ENCODE measurements at places on chromosomes 2 and 18.

DNA sequence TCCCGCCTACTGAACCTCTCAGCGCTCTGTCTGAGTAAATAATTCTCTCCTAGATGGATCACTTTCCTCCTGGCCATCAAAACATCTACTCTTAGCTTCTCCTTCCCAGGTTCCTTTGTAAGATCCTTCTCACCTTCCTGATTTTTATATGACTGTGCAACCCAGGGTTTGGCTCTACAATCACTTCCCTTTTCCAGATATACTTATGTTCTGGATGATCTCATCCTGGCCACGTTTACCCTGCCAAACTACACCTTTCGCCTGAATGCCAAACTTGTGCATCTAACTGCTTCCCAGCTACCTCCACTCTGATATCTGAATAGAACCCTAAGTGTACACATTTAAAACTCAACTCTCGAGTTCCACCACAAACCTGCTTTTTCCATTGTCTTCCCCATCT, 290.5 kb upstream of the REV1 start:
- no peak for DNase-seq

- no peak for DNase-seq
Observed at GRCh38 chr2:144131042-144131441, 388.9 kb downstream of the ZEB2 start.

DNA sequence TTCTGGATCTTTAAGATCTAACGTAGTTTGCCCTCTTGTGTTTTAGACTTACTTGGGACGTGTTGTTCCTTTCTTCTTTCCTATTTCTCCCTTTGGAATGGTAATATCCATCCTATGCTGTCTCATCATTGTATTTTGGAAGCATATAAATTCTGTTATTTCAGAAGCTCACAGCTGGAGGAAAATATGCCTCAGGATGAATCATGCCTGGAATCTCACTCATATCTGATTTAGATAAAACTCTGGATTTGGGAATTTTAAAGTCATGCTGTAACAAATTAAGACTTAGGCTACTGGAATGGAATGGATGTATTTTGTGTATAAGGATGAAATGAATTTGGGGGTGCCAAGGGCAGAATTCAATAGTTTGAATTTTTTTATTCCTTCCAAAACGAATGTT, 245.2 kb upstream of the GULP1 start:
- DNase-seq, result no peak

DNA sequence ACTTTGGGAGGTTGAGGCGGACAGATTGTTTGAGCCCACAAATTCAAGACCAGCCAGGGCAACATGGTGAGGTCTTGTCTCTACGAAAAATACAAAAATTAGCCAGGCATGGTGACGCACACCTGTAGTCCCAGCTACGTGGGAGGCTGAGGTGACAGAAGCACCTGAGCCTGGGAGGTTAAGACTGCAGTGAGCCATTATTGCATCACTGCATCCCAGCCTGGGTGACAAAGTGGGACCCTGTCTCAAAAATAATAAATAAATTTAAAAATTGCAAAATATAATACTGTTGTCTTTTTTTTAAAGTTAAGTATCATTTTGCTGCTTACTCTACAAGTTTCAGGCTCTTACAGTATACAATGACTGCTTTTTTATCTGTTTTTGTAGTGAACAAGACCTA, 4.0 kb upstream of the ANKRD12 start:
- no peak for DNase-seq

DNA sequence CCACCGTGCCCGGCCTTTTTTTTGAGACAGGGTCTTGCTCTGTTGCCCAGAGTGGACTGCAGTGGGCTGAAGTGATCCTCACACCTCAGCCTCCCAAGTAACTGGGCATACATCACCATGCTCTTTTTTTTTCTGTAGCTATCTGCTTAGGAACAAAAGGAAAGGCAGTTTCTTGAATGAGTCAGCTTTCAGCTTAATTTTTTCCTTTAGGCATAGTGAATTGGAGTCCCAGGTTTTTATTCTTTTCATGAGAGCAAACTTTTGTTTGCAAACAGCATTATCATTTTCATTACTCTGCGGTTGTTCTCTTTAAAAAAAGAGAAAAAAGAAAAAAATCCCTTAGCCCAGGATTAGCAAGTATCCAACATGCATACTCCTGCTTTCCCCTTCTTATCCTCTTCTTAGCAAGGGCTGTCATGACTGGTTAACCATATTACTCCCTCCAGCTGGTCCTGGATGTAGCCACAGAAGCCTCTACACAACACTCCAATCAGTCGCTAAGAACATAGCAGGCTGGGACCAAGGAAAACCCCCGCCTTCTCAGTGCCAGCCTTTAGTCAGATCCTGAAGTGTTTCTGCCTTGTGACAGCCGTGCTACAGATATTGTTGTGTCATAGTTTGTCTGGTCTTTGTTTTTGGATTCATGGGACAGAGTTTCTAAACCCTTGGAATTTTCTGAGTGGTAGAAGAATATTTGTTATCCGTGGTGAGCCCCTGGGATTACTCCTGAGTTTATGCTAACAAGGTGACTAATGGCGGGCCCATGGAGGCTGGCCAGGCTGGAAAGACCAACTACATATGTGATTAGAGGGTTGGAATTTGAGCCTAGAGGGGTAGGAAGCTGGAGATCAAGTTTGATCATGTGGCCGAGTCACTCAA, 23.3 kb upstream of the ST3GAL5 start:
- DNase-seq, result no peak

DNA sequence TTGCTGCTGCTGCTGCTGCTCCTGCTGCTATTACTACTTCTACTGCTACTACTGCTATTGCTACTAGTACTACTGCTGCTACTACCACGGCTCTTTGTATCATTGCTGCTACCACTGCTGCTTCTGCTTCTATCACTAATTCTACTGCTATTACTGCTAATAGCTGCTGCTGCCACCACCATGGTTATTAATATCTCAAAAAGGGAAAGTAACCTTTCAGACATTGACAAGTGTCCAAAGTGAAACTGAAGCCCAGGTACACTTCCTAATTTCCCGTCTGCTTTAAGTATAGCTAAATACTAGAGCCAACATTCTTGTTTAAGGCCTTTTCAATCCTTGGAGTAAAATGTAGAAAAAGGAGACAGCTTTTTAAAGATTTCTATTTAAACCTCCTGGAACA, 45.4 kb upstream of the EHBP1 start:
- DNase-seq, result no peak

DNA sequence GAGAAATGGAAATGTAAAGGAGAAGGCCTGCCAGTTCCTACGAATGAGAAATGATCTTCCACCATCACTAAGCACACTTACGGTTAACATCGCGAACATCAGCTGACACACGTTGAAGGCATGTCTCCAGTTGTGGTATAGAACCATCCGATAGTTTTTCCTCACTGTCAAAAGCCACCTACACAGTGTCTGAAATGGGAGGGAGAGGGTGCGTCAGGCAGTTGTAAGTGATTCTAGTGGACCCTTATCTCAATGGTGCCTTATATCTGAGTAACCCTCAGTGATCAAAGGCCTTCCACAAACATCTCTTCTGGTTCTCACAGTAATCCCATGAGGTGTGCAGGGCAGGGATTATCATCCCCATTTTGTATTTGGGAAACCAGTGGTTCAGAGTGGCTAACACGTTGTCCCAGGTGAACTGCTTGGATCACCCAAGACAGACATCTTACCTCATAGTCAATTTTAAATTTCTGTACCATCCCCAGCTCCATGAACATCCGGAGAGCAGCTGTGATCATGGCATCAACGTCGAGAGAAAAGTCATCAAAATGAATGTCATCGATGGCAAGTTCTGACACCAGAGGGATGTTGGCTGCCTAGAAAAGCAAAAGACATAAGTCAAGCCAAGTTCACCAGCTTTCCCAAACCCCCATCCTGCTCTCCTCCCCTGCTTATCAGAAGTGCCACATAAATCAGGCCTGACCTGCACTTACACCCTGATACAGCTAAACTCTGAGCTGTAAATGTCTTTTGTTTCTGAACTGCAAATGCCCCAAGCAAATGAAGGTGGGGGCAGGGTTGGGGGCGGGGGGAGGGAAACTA, 335.2 kb downstream of the AGPS start:
- no peak for DNase-seq

GRCh38 chr2:16716024-16716423, 50.4 kb upstream of the CYRIA start:
- no peak for DNase-seq

DNA sequence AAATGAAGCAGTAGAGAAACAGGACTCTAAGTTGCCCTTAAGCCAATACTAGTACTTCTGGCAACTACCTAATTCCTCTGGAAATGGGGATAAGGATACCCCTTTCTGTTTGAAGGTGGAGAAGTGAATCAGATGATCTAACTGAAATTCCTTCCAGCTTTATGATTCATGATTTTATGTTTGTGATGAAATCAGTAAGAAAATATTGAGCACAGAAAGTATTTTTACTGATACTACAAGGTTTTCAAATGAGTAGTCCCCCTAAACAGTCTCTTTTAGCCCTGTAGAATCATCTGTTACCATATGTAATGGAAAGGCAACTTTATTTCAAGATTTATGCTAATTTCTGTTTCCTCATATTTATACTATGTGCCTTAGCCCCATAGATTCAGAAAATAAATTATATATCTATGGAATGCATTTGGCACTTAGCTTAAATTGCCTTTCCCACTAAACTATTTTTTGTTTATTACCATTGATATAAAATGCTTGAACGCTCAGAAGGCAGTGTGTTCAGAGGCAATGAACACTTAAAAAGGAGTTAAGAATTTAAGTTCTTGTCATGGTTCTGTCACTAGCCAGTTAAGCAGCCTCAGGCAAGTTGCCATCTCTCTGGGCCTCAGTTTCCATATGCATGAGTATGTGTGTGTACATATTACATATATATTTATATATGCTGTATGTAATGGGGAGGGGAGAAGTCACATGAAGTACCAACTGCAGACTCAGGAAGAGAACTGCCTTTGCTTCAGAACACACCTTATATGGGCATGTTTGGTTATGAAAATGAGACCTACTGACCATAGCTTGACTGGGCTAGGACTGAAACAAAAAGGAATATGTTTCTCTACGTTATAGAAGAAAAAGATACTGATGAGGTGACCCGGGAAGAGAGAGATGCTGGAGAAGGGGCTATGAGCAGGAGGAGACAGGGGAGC, 97.7 kb downstream of the CDC42EP3 start:
- DNase-seq, result no peak

DNA sequence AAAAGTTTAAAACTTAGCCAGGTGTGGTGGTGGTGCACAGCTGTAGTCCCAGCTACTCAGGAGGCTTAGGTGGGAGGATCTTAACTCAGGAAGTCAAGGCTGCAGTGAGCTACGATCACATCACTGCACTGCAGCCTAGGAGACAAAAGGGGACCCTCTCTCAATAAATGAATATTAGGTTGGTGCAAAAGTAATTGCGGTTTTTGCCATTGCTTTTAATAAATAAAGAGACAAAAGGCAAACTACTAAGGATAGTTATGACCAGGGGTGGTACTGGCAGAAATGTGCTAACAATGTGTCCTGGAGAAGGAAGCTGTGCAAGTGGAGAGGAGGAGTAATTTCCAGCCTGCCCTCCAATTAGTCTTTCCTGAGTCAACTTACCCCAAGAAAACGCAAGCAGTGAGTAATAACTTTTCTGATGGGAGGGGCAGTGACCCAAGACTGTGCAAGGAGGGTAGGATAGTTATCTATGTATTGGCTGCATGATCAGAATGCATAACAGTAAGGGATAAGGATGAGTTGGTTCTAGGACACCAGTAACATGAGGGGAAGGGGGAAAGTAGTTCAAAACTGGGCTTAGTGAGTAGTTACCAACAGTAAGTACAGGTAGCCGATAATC, 1.5 kb downstream of the EXOC6B start:
- DNase-seq, result no peak

DNA sequence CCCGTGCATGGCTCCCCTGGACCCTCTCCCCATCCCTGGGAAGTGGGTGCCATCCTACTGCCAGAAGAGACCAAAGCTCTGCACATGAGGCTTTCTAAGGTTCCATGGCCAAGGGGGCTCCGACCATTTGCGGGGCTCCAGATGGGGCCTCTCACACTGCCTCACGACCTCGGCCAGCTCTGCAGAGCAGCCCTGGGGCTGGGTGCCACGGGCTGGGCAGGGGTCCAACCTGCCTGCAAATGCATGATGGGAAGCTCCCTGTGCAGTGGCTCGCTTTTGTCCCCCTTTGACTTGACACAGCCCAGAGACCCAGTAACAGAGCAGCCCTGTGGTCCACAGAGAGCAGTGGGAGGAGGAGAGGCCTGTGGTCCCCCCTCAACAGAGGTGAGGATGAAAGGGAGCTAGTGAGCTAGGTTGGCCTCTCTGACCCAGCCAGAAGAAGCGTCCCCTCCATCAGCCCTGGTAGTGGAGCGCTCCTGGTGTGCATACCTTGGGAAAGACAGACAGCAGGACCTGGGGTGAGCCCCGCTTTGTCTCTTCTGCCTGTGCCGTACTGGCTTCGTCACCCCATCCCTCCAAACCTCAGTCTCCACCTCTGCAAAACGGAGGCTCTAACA, 174.1 kb downstream of the DDX1 start:
- DNase-seq, result no peak

GRCh38 chr2:8120506-8120860, 561.4 kb upstream of the ID2 start:
- DNase-seq, result no peak

DNA sequence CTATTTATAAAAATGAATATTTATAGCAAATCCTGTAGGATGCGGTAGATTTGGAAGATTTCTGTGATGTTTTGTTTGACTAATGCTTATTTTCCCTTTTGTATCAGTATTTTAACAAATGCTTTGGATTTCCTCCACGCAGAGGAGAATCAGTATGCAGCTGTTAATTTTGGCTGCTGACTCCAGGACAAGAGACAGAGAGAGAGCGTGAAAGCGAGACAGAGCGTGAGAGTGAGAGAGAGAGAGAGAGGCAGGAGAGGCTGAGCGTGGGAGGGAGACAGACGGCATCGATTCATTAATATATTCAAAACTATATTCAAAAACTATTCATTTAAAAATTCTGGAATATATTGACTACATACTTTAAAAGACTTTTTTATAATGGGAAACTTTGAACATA, 62.5 kb downstream of the RRM2 start:
- DNase-seq, result no peak

DNA sequence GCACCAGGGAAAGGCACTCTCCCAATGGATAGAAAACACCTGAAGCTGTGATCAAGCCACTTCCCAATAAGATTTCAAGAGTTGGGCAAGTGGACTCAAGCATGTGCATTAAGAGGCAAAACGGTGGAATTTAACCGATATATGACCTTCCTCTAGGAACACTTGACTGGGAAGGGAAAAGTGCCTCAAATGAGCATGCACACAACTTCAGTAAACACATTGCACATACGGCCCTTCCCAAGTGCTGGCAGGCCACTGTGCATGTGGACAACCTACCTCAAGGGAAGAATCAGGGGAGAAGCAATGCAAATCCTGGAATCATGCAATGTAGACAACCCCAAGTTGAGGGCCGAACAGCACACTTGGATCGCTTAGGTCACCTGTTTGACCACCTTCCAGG, 23.9 kb upstream of the SH3RF3 start:
- DNase-seq, result no peak

DNA sequence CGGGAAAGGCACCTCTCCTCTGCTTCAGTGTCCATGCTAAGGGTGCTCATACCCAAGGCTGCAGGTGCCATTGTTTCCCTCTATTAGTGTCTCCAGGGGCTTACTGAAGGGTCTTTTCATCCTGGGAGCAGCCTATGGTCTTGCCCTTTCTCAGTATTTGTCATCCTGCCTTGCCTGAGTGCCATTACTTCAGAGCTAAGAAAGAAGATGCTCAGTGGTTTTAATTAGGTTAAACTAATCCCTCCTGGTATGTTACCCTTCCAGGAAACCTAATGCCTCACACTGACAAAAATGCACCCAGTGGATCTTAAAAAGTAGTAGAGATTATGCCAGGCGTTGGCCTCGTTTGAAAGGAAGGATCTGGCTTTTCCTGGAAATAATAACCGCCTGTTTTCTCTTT, 151.4 kb downstream of the LRRTM1 start:
- DNase-seq, result no peak

- no peak for DNase-seq
Observed at GRCh38 chr2:8154270-8154669, 527.6 kb upstream of the ID2 start.
